Left cardiac atrium (tissue), 4 donors: ENCODE measurements at places on chromosomes 16 and 17. TPM values are rescaled to one million over a fixed set of nuclear protein-coding genes. Genes with fewer than 3 reads are reported as not detected.

DNA sequence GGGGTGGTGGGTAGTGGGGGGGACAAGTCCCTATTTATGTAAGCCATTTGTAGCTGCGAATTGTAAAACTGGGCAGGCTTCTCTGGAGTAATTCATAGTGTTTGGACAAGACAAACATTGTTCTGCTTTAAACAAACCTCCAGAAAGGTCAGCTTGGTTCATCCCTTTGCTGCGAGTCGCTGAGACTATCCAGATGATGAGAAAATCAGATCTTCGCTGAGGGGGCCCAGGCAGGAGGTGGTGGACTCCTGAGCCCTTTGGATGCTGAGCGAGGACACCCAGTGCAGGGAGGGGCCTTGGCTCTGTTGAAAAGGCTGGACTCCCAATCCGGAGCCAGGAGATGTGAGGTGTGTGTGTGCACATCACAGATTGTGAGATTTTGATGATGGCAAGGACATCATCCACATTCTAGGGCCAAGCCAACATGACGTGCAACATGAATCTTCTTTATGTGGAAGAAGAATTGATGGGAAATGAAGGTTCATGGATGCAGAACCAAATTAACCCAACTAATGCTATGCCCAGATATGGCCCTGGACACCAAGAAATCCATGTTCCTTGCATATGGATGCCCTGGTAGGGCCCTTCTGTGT, 15.0 kb upstream of the NTN1 start:
- no peak for DNase-seq

DNA sequence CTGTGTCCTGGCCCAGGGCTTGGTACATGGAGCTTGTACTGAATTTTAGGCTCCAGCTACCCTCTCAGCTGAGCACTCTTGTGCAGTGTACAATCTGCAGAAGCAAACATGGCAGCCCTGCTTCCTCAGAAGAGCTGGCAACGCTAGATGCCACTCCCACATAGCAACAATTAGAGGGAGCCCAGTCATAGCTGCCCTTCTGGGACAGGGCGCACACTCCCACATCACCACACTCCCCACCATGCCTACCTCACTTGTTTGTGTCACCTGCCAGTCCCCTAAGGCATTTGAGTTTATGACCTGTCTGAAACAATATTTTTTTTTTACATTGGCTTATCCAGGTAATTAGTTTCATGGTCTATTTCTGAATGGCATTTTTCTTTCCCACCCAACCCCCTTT, 72.3 kb downstream of the C17orf67 start:
- DNase-seq = no peak

- DNase-seq = no peak
Observed at GRCh38 chr16:88856122-88856827, 472 bp downstream of the GALNS start.

The C16orf96 gene
- not detected for total RNA-seq

- DNase-seq = peak; percentile 61
Observed at GRCh38 chr17:35313875-35314409, 59.5 kb downstream of the SLFN11 start.

DNA sequence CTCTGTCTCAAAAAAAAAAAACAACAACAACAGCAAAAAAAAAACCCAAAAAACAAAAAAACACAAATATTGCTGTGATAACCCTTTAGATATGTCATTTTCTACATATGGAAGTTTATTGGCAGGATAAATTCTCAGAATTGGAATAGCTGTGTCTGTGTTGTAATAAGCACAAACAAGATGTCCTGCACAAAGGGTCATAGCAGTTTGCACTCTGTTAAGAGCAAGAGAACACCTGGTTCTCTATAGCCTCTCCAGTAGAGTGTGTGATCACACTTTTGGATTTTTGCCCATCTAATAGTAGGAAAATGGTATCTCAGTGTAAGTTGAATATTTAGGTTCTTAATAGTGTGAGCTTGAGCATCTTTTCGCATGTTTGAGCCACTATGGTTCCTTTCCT, 60.4 kb downstream of the USP43 start:
- no peak for DNase-seq

- no peak for DNase-seq
Observed at GRCh38 chr17:77957235-77957856, 1.2 kb upstream of the TNRC6C start.

The WNT9B gene
- total RNA-seq = 3.8 TPM

DNA sequence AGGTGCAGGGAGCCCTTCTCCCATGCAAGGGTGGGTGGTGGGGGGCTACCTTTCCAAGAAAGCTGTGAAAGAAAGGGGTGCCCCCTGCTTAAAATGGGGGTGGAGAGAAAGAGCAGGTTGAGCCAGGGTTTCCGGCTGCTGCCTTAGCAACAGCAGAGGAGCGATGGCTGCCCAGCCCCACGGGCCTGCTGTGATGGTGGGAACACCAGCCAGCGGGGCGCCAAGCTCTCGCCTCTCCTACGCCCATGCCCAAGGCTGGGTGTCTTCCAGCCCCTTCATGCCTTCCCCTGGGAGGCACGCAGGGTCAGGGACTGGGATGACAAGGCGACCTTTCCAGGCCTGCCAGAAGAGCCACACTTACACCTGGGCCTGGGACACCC, 3.0 kb downstream of the FMNL1 start:
- no peak for DNase-seq

The CRYBA1 gene
- not detected for total RNA-seq

GRCh38 chr17:83008526-83008925, 70.9 kb upstream of the METRNL start:
- no peak for DNase-seq

DNA sequence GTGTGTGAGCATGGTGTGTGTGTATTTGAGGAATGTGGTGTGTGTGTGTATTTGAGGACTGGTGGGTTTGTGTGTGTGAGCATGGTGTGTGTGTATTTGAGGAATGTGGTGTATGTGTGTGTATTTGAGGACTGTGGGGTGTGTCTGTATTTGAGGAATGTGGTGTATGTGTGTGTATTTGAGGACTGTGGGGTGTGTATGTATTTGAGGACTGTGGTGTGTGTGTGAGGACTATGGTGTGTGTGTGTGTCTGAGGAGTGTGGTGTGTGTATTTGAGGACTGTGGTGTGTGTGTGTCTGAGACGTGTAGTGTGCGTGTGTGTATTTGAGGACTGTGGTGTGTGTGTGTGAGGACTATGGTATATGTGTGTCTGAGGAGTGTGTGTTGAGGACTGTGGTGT, 18.0 kb upstream of the CACNG1 start:
- DNase-seq = no peak

- DNase-seq = peak; percentile 51
Observed at GRCh38 chr17:40014375-40014980, 762 bp upstream of the CSF3 start.

DNA sequence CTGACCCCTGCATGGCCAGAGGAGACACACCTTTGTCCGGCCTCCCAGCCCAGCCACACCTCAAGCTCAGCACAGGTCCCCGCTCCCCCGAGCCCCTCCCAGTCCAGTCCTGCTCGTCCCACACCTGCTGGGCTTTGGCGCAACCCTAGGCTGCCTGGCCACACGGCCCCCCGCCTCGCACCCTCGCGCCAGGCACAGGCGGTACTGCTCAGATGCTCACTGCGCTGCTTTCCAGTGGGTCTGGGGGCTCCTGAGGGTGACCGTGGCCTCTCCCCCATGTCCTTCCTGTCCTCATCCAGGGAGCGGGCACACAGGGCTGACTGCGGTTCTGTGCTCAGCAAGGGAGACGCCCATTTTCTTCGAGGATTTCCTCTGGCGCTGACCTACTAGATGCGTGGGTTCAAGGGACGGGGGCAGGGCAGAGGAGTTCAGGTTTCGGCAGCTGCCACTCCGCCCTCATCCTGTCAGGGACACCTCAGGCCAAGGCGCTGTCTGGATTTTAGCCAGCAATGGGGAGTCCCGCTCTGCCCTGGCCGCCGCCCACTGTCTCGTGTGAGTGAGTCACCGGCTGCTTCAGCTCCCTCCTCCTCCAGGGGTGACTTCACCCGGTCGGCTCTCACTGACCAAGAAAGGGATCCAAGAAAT, 118.0 kb upstream of the ZNF469 start:
- peak; percentile 98 for DNase-seq

GRCh38 chr17:27778183-27778582, 22.1 kb downstream of the NOS2 start:
- no peak for DNase-seq

- DNase-seq = no peak
Observed at GRCh38 chr16:51710186-51710585, 559.1 kb upstream of the SALL1 start.

The CFAP97D1 gene
- not detected for total RNA-seq

- no peak for DNase-seq
Observed at GRCh38 chr17:11736613-11737312, 138.5 kb downstream of the DNAH9 start.
